ENCODE measurements at places on chromosomes 6 and 20.

DNA sequence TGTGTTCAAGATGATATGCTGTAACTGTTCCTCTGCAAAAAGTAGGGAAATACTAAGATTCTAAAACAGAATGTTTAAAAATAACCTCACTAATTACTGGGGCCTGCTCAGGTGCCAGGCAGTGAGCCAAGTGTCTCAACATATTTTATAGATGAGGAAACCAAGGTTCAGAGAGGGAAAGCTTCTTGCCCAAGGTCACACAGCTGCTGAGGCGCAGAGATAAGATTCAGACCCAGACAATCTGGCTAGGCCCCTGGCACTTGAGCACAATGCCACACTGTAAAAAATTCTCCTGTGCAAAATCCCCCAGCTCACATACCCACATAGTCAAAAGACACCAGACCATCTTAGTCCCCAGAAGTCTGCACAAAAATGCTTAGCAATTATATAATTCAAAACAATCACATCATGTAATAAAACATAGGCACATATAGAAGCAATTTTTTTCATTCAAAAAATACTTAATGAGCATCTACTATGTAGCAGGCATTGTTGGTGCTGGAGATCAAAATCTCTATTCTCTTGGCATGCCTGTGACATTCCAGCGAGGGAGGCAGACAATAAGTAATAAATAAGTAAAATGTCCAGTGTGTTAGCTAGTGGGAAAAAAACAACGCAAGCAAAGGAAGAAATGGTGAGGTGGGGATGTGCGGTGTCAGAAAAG lies 10.3 kb downstream of the PREX1 start:
- no peak for DNase-seq

- no peak for DNase-seq
Observed at GRCh38 chr6:156420172-156420993, 356.8 kb upstream of the ARID1B start.

DNA sequence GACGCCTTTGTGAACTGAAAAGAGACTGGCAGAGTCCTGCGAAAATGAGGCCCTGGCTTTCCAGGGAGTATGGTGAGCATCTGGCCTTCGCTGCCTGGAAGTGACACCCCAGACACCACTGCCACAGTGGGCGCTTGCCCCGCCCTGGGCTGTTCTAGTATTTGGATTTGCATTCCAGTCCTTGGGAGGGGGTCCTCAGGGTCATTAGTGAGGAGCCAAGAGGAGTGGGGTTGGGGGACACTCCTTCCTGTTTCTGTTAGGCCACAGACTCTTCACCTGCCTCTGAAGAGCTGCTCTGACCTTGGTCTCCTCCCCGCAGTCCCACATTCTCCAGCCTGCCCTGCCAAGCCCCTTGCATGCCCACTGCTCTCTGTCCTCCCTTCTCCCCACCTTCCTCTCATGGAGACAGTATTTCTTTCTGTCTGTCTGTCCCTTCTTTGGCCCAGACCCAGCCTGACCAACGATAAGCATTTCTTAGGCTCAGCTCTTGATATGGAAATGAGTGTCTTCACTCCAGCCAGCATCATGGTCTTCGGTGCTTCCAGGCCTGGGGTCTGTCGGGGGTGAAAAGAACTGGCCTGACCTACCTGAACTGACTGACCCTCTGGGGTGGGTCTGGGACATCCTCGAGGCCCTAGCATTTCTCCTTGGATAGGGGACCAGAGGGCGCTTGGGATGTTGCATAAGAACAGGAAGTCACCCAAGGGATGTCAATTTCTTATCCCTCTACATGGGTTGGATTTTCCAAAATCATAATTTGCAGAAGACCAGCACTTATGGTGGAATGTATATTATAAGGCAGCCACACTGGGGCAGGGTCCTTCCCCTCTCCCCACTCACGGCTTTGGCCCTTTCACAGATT lies 19.4 kb downstream of the SLC9A8 start:
- DNase-seq, result no peak

- DNase-seq, result no peak
Observed at GRCh38 chr6:38375341-38375740, 264.4 kb downstream of the BTBD9 start.

DNA sequence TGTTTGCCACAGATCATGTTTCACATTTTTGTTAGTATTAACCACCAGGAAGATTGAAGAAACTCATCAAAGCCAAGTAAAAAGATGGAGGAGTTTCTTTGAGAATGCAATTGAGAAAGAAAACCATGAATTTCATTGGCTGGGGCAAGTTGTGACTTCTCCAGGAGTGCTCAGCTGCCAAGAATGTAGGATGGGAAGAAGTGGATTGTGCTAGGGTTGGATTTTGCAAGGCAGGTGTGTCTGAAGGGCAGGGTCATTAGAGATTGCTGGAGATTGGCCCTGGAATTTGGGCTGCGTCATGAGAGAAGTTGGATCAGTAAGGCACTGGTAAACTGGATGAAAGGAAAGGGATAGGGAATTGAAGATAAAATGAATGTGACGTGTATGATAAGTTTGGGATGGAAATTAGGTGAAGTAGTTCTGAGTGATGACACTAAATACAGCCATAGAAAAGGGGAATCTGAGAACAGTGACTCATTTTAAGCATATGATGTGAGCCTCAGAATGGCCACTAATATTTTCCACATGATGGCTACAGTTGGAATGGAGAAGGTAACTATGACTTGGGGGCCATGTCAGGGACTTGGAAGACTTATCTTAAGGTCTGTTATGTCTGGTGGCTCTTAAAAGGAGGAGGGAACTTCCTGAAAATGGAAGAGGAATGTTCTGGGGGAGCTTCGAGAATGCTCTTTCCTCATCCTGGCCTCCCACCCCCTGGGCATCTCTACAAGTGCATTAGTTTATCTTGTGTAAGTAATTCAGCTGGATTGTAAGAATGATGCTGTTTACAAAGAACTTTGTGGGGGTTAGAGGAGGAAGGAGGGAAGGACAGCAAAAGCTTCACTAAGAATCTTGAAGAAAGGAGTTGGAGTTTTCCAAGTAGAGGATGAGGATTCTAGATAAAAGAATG lies 27.8 kb upstream of the ERVFRD-1 start:
- DNase-seq, result no peak

DNA sequence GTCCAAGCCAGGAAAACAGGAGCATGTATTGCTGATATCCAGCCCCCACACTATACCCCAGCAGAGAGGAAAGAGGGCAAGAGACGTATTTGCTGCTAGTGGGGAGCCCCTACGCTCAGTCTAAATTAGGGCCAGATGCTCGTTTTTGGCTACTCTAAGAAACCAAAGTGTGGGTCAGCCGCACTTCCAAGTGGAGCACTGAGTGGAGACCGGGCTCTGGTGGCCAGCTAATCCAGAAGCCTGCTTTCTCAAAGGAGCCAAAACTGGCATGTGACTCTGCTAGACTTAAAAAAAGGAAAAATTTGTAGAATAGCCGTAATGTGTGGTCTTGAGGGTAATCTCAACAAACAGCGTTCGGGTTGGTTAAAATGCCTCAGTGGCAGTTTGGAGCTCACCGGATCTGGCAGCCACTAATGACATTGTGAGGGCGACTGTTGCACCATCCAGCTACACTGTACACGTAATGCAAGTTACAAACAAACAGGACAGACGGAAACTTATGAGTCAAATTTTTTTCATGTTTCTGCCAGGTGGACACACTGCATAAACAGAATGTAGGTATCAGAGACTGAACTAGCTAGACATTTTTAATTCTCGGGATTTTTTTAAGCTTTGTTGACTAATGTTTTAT lies 230.9 kb downstream of the FOXC1 start:
- no peak for DNase-seq

DNA sequence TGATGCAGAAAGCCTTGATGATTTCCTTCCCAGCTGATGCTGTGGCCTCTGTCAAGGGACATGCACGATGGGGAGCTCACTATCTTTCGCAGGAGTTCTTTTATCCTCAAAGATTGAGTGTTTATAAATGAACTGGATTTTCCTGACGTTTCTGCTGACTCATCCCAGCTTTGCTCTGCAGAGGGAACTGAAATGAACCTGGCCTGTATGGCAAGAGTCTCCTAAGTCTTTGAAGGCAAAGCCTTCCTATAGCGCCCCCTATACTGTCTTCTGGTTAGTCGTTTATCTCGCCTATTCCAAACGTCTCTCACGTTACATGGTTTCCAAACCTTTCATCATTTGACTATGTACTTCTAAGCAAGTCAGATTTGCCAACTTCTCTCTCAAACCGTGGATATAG lies 565.3 kb downstream of the KIF16B start:
- DNase-seq, result no peak

- DNase-seq, result no peak
Observed at GRCh38 chr6:20693466-20694063, 159.3 kb downstream of the CDKAL1 start.

DNA sequence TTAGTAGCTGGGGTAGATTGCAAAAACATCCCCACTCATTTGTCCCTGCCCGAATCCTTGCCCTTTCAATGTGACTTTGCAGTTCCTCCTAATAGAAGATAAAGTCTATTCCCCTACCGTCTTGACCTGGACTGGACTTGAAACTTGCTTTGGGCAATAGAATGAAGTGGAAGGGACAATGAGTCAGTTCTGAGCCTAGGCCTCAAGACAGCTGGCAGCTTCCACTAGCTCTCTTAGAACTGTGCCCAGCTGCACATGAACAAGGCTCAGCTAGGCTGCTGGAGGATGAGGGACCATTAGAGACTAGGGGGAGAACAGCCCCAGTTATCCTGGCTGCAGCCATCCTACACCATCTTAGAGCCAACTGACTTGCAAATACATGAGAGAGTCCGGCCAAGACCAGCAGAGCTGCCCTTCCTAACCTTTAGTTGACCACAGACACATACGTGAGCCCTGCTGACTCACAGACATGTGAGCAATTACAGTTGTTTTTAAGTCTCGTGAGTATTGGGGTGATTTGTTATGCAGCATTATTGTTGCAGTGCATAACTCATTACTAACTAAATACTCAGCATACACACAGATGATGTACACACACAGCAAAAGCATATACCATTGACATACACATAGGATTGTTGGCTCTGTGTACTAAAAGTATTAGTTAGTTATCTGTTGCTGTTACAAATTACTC lies 105.5 kb downstream of the DHX35 start:
- no peak for DNase-seq

DNA sequence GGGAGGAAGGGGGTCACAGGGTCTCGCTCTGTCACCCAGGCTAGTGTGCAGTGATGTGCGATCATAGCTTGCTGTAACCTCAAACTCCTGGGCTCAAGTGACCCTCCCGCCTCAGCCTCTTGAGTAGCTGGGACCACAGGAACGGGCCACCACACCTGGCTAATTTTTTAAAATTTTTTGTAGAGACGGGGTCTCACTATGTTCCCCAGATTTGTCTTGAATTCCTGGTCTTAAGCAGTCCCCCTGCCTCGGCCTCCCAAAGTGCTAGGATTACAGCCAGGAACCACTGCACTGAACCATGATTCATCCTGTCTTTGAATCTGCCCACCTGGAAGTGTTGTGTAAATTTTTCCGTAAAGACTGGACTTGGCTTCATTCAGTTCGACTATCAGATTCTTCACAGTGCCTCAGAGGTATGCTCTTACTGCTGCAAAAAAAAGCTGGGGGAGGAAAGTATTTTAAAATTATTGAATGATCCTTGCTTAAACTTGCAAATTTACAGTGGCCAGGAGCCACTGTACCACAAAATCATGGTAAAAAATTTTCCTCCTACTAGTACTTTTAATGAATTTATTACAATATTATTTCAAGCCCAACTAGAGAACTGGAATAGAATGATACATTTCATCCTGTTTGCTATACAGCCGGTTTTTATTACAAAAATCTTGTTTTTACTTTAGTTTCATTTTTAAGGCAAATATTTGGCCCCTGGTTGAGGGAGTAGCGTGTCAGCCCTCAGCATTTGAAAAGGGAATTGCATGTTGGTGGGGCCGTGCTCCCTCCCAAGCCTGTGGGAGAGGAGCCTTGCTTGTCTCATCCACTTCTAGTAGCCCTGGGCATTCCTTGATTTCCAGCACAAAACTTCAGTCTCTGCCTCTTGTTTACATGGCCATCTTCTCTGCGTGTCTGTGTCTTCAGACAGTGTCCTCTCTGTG lies 202.5 kb upstream of the SGK1 start:
- no peak for DNase-seq

- DNase-seq, result no peak
Observed at GRCh38 chr6:163688739-163689362, 274.3 kb downstream of the QKI start.

GRCh38 chr6:15444881-15445280 lies 199.0 kb downstream of the JARID2 start:
- no peak for DNase-seq

Measured in liver (tissue), 10 donors.